H54 (cell line): ENCODE measurements at places on chromosomes 11 and 22.
A peak's percentile ranks its signal among the peaks of the same experiment; 100 is the strongest.

- DNase-seq: peak; percentile 58
Measured at GRCh38 chr11:63802637-63803414, 10.4 kb upstream of the SPINDOC start.

DNA sequence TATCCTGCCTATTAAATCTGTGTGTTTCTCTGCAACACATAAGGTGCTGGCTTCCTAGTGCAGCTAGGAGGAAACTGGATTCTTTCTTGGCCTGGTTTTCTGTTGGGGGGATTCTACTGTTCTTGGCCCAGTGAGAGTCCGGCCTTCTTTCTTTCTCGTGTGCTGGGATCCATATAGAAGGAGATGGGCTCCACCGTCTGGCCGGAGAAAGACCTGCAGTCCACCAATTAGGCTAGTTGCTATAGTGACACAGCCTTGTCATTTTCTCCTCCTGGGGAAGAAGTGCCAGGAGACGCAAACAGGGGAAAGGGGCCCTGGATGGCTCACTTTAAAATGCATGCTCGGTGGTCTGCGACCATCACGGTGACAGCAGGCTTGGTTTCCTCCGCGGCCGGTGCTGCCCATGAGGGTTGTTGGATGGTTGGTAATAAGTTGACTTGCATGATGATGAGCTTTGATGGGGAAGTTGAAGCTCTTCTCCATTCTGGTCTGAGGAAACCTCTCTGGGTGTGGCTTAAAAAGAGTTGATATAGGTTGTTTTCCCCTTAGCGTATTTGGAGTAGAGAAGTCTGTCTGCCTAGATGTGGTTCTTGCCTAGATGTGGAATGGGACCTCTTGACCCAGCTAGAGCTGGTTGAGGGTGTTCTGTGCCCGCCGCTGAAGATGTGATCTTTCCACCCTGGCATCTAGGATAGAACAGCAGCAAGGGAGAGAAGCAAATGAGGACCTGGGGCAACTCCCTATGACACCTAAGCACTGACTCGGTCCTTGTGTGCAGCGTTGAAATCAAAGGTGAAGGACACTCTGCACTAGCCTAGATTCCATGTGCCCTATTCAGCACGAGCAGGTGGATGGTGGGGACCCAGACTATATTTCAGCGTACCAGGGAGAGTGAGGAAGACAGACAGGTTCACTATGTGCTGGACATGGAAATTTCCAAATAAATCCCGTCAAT lies 1335.0 kb downstream of the BRD1 start:
- DNase-seq: peak; percentile 77

- no peak for DNase-seq
Measured at GRCh38 chr11:62806611-62807121, 1.4 kb upstream of the NXF1 start.

- no peak for DNase-seq
Measured at GRCh38 chr11:119779195-119780071, 50.4 kb upstream of the NECTIN1 start.

- DNase-seq: peak; percentile 31
Measured at GRCh38 chr22:24146791-24147353, 34.4 kb upstream of the SUSD2 start.

GRCh38 chr22:38239101-38239761 lies 33.6 kb downstream of the TMEM184B start:
- DNase-seq: peak; percentile 68

DNA sequence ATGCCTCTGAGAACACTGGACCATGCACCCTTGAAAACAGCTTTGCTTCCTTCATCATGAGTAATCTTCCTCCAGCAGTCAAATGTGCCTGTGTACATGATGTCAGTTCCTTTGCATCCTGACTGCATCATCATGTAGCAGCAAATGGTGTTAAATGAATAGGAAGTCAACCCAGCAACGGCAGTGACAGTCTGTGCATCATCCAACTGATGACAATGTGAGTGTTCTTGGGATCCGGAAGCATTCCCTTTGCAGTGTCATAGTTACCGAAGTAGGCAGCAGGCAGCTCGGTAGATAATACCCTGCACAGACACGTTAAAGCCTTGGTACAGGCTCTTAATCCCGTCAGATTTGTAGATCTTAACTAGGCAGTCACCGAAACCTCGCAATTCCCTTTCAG lies 2.5 kb downstream of the WBP2NL start:
- DNase-seq: no peak

GRCh38 chr11:5626196-5626595 lies 1.4 kb downstream of the TRIM34 start:
- DNase-seq: no peak

DNA sequence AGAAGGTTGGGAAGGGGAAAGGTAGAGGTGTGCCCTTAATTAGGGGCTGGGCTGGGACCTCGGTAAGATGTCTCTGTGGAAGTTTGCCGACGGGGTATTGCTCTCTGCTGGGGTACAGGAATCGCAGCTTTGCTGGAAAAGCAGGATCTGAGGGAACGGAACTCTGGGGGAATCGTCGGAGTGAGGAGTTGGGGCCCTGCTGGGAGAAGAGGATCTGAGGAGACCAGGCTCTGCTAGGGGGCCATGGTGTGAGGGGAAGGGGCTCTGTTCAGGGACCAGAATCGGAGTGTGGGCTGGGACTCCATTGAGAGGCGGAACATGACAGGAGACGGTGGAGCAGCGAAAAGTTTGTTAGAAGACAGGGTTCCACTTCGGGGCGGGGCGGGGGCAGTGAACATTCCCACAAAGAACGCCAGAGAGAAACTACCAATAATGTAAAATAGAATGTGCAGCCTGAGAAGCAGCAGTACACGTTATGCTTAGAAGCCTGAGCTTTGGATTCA lies 456 bp downstream of the AAMDC start:
- DNase-seq: peak; percentile 16

DNA sequence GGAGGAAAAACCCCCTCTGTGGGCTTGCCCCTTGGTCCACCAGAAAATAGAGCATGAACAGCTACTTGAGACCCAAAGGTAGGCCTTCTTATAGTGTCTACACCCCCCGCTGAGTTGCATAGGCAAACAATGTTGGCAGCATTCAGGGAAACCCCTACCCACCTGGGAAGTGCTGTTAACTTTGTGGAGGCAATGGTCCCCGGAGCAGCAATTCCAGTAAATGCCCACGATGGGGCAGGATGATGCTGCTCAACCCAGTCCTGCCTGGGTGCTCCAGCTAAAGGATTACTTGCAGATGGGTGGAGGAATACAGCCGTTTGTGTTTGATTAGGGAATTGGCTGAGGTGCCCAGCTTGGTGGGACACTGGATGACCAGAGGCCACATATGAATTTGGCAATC lies 381.3 kb upstream of the ANO5 start:
- DNase-seq: no peak

- no peak for DNase-seq
Measured at GRCh38 chr22:20602609-20603164, 95.3 kb downstream of the MED15 start.

DNA sequence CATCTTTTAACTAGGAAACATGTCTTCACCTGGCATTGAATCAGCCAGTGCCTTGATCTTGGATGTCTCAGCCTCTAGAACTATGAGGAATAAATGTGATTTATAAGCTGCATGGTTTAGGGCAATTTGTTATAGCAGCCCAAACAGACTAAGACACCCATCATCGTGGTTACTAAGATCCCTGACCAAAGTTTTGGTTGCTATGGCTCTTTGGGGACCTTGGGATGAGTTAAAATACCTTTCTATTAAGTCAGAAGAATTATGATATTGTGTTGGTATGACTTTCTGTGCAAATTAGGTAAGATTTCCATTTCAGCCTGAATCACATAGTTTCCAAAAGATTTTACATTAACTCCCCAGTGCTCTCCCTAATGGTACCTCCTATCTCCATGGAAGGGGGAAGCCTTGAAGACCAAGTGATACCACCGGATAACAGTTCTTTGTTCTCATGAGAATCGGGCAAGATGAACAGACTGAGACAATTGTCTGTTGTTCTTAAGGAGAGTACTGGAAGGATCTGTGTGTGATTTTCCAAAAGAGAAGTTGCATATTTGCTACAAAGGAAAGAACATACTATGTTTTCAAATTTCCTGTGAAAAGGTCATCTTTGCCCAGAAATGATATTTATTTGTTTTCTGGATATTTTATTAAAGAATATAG lies 60.4 kb upstream of the UBASH3B start:
- no peak for DNase-seq

- no peak for DNase-seq
Measured at GRCh38 chr22:47098121-47098520, 335.7 kb downstream of the TBC1D22A start.

- DNase-seq: no peak
Measured at GRCh38 chr11:6825231-6825744, 20.2 kb upstream of the OR10A5 start.

- no peak for DNase-seq
Measured at GRCh38 chr11:130212431-130212961, 52.9 kb downstream of the ST14 start.

GRCh38 chr11:44760917-44761550 lies 34.3 kb downstream of the TSPAN18 start:
- DNase-seq: peak; percentile 69

GRCh38 chr11:108909041-108909440 lies 244.2 kb downstream of the DDX10 start:
- DNase-seq: no peak

- DNase-seq: no peak
Measured at GRCh38 chr11:73856031-73856567, 20.5 kb downstream of the COA4 start.

DNA sequence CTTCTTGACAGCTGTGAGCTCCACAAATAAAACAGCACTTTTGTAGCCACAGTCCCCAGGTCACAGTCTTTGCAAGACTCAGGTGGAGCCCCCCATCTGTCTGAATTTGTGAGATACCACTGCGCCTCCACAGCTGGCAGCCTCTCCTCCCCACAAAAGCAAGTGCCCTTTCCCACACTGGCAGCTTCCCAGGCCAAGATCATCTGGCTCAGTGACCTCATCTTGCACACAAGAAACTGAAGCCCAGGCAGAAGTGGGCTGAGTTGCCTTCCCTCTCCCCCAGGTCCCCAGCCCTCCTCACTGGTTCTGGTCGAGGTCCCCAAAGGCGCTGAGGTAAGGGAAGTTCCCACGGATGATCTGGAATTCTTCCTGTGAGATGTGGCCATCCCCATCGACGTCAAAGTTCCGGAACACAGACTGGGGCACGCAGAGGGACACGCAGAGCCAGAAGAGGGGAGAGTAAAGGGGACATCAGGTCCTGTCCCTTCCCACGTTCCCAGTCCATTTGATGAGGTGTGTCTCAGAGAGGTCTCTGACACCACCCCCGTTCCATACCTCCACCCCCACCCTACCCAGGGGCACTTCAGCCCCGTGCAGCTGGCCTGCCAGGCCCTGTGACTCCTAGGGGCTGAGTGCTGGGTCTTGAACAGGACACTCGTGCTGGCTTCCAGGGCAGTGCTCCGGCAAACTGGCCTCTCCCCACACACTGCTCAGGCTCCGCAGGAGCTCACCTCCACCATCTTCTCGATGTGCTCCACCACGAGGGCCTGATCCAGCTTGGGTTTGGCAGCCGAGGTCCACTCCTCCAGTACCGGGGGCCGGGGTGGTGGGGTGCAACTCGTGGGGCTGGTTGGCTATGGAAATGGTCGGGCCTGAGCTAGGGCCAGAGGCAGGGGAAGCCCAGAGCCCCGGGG lies 8.9 kb downstream of the RASGRP2 start:
- no peak for DNase-seq

DNA sequence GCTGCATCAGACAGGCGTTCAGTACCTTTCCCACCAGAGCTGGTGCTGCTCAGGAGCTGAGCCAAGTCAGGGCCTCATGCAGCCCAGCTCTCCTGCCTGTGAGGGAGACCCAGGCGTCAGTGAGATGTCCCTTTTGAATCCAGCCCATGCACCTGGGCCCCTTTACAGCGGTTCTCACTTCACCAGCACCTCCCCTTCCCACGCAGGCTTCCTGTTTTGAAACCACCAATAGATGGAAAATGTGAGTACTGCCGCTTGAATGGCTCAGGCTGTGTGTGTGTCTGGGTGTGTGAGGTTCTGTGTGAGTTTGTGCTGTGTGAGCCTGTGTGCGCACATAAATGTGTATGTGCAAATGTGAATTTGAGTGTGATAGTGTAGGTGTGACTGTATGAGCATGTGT lies 88.4 kb downstream of the UBASH3B start:
- DNase-seq: no peak

GRCh38 chr11:12884751-12885318 lies 124.3 kb upstream of the RASSF10 start:
- no peak for DNase-seq

GRCh38 chr11:249062-249461 lies 12.3 kb downstream of the PSMD13 start:
- no peak for DNase-seq

DNA sequence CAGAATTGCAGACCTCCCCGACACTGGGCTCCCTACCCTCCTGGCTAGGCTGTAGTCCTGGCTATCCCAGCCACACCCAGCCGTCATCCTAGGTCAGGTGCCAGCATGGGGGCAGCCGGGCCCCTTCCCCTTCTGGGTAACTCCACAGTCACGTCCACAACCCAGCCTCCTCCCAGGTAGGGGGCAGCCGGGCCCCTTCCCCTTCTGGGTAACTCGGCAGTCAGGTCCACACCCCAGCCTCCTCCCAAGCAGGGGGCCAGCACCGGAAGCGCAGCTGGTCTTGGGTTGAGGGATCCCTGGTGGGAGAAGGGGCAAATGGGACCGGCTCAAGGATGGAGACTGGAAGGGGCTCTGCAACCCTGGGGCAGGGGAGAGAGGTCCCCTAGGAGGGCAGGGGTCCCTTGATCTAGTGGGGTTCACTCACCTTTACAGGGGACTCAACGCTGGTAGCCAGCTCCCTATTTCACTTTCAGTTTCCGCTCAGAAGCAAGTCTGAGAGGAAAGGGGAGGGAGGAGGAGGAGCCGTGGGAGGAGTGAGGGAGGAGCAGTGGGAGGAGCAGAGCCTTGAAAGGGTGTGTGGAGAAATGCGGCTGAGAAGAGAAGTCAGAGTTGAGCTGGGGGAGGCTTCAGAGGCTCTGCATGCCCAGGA lies at the start of gene TRIM21:
Gene TRIM21 (minus strand): TSS at position 494 of the 649 bp plus-strand sequence. CDS start 3,293 bp downstream, outside the sequence.
- peak; percentile 82 for DNase-seq

DNA sequence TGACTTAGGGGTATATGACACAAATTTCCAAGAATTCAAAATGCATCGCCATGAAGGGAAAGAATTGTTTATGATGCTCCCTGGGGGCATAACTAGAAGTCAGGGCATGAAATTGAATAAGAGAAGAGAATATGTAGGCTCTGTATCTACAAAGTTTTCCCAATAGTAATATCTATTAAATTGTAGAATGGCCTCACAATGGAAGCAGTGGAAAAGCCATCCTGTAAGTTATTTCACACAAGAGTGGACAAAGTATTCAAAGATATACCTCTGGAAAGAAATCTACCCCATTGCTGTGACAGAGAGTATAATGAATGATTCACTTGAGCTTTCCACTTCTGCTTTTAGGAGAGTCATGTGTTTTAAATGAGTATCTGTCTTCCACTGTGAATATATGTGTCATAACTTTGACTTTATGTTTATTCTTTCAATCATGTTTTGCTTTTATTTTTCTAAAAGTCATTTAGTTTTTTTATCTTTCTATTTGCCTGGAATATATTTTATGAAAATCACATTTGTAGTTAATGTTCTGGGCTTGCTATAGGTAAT lies 65.7 kb upstream of the DDI1 start:
- no peak for DNase-seq

DNA sequence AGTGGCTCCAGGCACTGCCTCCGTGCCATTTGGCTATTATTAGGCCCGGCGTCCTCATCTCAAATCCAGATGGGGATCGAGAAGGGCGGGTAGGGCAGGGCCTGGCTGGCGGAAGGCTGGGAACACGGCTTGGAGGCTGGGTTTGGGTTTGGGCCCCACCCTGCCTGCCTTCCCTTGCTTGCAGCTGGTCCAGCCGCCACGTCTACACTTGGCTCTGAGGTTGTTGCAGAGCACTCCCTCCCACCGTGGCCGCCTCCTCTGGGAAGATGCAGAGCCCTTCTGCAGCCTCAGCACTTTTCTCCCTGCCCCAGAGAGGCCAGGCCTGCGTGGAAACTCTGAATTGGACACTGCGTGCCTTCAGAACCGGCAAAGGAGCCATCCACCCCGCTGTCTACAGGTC lies 5.2 kb upstream of the SMTN start:
- no peak for DNase-seq
